ENCODE measurements at places on chromosomes 4 and X. TPM values are rescaled to one million over a fixed set of nuclear protein-coding genes. Genes with fewer than 3 reads are reported as not detected.

Gene PRKG2
- total RNA-seq = 0.36 TPM

Gene TMEM33
- 65.9 TPM for total RNA-seq

Gene IGFBP7
- 2,245 TPM for total RNA-seq

Gene MSANTD1
- total RNA-seq = 0.83 TPM
